ENCODE measurements at places on chromosomes 16 and 17.

DNA sequence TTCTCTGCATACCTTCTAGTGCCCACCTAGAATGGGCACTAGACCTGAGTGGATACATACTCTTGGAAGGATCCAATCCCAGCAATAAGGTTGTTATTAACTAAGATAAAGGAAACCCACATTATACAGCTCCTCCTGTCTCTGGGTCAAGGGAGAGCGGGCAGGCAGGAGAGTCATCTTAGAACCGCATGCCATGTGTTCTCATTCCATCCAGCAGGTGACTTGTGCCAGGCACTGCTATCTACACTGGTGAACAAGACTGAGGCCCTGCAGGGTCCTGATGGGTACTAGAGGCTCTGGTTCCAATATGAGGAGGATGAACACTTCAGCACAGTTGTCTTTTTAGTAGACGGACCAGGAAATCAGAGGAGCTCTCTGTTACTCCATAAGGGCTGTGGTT, 5.9 kb upstream of the CD300H start:
- no peak for DNase-seq

DNA sequence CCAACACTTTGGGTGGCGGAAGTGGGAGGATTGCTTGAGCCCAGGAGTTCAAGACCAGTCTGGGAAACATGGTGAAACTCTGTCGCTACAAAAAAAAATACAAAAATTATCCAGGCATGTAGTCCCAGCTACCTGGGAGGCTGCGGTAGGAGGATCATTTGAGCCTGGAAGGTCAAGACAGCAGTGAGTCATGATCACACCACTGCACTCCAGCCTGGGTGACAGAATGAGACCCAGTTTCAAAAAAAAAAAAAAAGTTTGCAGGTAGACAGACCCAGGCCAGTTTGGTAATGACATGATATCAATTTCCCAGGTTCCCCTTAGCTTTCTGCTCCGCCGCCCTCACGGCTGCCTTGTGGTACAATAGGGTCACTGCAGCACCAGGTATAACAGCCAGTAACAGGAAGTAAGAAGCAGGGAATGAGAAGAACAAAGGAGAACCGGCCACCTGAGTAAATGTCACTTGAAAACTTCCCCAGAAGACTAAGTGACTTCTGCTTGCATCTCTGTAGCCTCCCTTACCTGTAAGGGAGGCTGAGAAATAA, 201.2 kb upstream of the HSBP1 start:
- DNase-seq, result no peak

DNA sequence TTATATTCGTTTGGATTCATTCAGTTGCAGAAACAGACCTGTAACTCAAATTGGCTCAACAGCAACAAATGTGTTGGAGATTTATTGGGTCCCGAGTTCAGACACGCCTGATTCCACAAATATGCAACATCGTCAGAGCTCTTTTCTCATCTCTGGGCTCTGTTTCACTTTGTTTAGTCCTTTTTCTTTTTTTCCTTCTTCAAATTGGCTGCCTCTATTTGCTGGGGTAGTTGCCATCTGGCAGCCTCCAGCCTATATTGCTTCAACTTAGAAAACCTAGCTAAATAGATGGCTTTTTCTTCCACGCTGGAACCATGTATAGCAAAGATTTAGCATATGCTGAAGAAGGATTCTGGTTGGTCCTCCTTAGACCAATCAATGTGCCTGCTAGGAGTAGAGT, 398.5 kb downstream of the RBFOX1 start:
- no peak for DNase-seq

GRCh38 chr16:85810097-85810741, 10.7 kb downstream of the COX4I1 start:
- no peak for DNase-seq

- no peak for DNase-seq
These were observed 168.0 kb downstream of the AHSP start for GRCh38 chr16:31695667-31696066.

GRCh38 chr17:37607637-37608331, 1.4 kb downstream of the SYNRG start:
- DNase-seq, result no peak

GRCh38 chr17:63151941-63152523, 186.0 kb downstream of the TANC2 start:
- DNase-seq, result no peak

- DNase-seq, result no peak
These were observed 11.9 kb downstream of the CDK5RAP3 start for GRCh38 chr17:47982645-47983390.
